Left renal cortex interstitium (tissue), 4 donors: ENCODE measurements at places on chromosomes 1 and 21. TPM values are rescaled to one million over a fixed set of nuclear protein-coding genes. Genes with fewer than 3 reads are reported as not detected.

Gene IL19
- 1.0 TPM for polyA plus RNA-seq

Gene MROH7
- polyA plus RNA-seq, result 12.8 TPM

Gene RAB4A
- 57.7 TPM for polyA plus RNA-seq

Gene GPA33
- 1.5 TPM for polyA plus RNA-seq

Gene FCRL2
- not detected for polyA plus RNA-seq

DNA sequence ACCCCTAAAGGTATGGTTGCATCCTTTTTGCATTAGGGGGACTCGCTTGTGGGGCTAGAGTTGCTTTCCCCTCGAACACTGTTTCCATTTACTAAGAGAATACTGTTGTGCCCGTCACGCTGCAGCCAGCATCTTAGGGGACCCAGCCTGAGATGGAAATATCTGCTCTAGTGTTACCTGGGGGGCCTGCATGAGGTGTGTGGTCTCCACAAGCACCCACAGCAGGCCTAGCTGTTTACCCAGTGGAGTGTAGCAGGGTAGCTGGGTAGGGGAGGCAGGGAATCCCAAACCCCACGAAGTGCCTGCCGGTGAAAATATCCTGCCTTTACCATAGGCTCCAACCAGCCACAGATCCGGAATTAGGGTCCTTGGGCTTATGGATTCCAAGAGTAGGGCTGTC lies 303.6 kb downstream of the PTPRU start:
- DNase-seq, result no peak

DNA sequence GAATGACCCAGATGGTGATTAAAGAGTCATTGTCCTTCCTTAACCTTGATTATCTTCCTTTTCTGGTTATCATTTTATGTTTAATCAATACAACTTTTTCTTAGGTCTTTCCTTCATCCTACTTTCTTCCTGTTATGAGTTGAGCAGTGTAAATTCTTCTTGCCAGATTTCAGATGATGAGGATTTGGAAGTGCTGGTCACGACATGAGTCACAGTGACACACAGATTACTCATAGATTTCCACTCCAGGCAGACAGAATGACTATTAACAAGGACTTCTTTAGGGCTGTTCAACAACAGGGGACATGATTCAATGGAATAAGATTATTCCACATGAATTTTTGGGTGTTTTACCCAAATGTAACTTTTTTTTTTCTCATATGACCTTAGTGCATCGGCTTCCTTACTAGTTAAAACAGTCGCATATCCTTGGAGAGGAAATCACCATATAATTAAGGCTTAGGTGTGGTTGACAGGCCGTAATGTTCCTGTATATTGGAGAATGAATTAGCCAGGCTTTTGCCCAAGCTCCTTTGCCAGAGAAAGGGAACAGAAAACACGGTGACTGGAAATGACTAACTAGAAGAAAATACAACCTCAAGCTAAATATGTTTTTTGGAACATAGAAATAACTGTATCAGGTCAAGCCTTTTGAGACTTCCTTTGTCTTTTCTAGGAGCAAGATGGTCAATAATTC lies 44.2 kb downstream of the PRRX1 start:
- no peak for DNase-seq

GRCh38 chr1:234529950-234530237 lies 50.9 kb upstream of the TARBP1 start:
- DNase-seq, result no peak

DNA sequence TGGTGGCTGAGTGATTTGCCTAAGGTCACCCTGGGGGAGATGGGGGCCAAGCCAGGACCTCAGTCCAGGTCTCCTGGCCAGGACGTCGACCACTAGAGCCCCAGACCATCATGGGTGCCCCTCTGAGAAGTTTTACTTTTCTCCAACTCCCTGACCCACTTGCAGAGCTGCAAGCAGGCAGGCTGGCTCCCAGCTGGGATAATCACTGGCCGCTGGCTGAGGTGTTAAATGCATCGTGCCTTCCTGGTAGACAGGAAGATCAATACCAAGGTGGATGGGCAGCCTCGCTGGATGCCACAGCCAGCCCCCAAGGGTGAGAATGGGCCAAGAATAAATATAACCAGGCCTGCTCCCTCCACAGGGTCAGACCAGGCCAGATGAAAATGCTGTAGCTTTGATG lies 106.2 kb downstream of the EPHB2 start:
- no peak for DNase-seq

- DNase-seq, result no peak
These were observed 24.2 kb upstream of the CXADR start for GRCh38 chr21:17488620-17489019.

DNA sequence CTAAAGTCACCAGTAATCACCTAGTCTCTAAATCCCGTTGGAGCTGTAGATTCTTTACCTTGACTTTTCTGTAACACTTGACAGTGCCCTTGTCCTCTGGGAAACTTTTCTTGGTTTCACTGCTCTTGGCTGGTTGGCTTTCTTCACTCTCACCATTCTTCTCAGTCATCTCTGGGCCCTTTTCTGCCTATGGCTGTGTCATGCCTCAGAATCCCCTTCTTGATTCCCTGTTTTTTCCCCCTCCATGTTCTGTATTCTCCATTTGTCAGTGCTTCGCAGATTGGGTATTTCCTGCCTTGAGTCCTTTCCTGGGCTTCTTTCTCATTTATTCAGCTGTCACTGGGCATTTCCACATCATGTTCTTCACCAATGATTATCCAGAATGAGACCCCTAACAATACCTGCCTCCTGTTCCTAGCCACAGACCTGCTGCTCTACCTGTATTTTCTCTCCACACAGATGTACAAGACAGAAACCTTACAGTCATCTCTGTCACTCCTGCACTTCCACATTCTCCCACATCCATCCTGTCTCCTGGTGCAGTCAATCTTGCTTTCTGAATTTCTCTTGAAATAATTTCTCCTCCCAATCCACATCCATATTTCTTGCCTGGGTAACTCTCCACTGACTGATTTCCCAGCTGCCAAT lies 14.7 kb downstream of the UCK2 start:
- DNase-seq, result no peak
